CD4-positive, alpha-beta T cell (primary cell): ENCODE measurements at places on chromosomes 6 and 20. TPM values are rescaled to one million over a fixed set of nuclear protein-coding genes. Genes with fewer than 3 reads are reported as not detected.

- no peak for DNase-seq
Measured at GRCh38 chr6:108755257-108756240, 92.7 kb upstream of the ARMC2 start.

SEMG1 gene
- not detected for total RNA-seq

- DNase-seq, result no peak
Measured at GRCh38 chr6:123925350-123925749, 121.7 kb downstream of the NKAIN2 start.

GRCh38 chr6:136333824-136334464 is 44.3 kb upstream of the BCLAF1 start:
- DNase-seq, result no peak

DNA sequence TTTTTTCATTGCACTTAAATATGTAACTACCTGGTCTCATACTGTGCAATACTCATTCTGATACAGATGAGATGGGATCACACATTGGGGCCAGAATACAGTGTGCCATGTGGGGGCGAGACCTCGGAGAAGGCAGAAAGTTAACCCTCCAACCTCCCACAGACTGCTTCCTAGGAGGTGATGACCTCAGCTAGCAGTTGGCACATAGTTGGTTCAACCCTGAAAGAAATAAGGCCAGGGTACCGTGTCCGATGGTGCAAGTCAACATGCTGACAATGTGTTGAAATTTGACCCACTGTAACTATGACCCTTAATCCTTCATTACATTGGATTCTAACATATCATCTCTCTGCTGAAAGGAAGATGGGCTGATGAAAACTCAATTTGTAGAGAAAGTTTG is 61.9 kb downstream of the GJA10 start:
- DNase-seq, result no peak
